Vein endothelial cell (primary cell): ENCODE measurements at places on chromosomes 2 and 18. TPM values are rescaled to one million over a fixed set of nuclear protein-coding genes. Genes with fewer than 3 reads are reported as not detected.

Gene LOXL3
- 1.6 and 2.2 TPM in 2 replicates for total RNA-seq

Gene ANKRD30BL
- not detected in 2 replicates for total RNA-seq

Gene CDK15
- total RNA-seq = not detected in 2 replicates

Gene MAB21L4
- not detected in 2 replicates for total RNA-seq

Gene UGT1A4
- not detected in 2 replicates for total RNA-seq

Gene EVX2
- total RNA-seq = not detected in 2 replicates

Gene SRD5A2
- total RNA-seq = not detected in 2 replicates

Gene NYAP2
- not detected in 2 replicates for total RNA-seq

Gene LCT
- under 0.01 TPM in 1 of 2 replicates, not detected in the other for total RNA-seq
